ENCODE measurements at places on chromosomes 4 and X.

GRCh38 chrX:119208401-119209057, 27.6 kb upstream of the PGRMC1 start:
- no peak for DNase-seq

- DNase-seq = no peak
These were observed 469 bp upstream of the GPR78 start for GRCh38 chr4:8579526-8580320.

DNA sequence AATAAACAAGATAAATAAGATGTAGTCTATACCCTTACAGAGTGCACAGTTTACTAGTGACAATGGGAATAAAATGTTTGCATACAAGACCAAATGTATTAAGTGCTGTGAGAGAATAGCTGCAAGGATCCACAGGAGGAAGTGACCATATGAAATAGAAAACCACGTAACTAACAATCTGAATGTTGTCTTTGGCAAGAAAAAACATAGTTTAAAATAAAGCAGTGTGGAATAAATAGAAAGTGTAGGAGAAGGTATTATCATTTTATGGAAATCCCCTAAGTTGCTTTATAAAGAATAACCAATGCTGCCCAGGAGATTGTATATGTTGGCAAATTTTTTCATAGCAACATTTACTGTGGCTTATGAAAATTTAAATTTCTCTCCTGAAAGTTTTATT, 116.1 kb downstream of the PCDH7 start:
- DNase-seq = no peak

DNA sequence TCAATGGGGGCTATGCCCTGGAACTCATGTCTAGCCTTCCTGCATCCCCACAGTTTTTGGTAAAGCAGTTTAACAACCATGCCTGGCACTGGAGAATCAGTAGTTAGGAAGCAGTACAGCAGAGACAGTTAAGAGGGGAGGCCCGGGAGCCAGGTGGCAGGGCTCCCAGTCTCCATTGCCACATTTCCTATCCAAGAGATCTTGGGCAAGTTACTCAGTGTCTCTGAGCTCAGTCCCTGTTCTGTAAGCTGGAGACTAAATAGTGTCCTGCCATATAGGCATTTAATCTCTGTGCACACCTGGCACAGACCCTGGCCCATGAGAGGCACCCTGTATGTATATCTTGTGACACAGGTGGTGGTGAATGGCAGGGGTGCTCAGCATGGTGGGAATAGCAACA, 156.1 kb upstream of the EOLA2 start:
- no peak for DNase-seq

Measured in T47D (cell line).